ENCODE measurements at places on chromosomes 5 and 9.

DNA sequence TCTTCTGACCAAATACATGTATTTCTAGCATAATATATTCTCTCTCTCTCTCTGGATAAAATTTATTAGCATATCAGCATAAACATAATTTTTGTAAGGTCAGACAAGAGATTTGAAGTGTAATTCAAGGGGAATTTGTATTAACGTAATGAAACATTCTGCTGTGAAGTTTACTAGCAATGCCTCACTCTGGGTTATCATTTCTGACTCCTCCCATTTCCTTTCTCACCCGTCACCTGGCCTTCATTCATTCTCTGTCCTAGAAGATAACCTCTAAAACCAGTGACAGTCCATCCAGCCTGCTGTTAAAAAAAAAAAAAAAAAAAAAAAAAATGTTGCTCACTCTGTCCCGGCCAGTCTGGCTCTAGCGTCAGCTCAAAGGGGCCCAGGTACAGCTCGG lies 27.1 kb downstream of the GRAMD2B start:
- no peak for DNase-seq

DNA sequence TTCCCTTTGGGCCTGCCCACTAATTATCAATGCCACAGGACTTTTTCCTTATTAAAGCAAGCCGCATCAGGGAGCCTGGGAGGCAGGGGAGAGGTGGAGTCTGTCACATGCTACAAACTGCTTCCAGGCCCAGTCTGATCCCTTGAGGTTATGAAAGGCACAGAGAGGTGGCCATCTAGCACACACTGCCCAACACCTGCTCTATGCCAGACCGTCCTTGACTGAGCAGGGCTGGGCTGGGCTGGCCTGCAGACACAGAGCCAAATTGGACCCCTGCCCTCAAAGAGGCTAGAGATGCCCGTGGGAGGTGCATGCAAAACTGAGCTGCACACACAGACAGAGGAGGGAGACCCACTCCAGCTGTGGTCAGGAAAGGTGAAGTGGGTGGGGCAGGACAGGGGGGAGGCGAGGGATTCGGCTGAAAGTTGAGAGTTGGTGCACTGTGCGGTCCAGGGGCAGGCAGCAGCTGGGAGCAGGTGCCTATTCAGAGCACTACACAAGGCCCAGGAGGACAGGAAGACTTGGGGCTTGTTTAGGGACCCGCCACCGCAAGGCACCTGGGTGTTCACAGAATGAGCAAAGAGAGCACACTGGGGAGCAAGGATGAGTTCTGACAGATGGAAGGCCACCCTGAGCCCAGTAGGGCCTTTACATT lies 36.4 kb upstream of the TCF7 start:
- DNase-seq: no peak

DNA sequence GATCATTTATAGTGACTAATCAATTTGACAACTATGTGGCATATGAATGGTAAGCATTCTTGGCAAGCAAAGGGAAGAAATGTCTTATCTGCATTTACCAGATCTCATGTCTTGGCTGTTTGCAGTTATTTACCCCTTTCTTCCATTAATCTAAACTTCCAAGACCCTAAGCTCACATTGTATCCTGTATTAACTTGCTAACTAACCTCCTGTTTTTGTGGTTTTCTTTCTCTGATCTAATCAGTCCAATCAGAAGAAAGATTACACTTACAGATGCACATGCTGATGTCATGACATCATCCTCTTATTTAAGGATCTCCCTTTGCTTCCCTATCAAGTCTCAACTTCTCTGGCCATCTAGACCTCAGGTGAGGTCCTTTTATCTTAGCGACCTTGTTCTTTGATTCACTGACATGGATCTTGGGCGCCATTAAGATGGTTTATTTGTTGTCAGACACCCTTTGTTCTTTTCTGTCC lies 95.5 kb downstream of the F2RL2 start:
- no peak for DNase-seq

GRCh38 chr9:127754099-127755060 lies 19.3 kb upstream of the TOR2A start:
- no peak for DNase-seq

- no peak for DNase-seq
These were observed 38.0 kb upstream of the UBTD2 start for GRCh38 chr5:172321593-172321992.

DNA sequence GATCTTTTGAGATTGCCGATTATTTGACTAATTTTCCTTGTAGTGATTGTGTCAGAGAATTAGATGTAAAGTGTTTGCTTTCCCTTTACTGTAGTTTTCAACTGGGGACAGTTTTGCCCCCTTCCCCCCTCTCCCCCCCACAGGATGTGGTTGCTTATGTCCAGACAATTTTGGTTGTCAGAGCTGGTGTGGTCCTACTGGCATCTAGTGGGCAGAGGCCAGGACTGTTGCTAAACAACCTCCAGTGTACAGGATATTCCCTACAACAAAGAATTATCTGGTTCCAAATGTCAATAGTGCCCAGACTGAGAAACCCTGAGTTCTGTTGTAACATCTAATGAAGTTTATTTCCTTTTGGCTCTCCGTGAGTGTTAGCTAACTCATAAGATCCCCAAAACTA lies 20.0 kb downstream of the TMEFF1 start:
- DNase-seq: peak; percentile 41

DNA sequence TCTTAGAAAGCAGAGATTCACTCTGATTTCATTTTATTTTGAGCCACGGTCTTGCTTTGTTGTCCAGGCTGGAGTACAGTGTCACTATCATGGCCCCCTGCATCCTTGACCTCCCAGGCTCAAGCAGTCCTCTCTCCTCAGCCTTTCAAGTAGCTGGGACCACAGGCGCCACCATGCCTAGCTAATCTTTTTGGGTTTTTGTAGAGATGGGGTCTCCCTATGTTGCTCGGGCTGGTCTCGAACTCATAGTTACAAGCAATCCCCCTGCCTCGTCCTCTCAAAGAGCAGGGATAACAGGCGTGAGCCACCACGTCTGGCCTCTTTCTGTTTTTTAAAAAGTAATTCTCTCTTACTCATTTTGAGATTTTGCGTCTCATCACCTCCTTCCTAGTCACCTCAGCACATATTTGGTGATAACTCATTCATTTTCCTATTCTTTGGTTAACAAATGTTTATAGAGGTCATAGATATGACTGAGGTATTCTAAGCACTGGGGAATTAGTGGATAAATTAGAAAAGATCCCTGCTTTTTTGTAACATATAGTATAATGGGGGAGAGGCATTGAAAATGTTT lies 10.8 kb upstream of the DCP2 start:
- no peak for DNase-seq

DNA sequence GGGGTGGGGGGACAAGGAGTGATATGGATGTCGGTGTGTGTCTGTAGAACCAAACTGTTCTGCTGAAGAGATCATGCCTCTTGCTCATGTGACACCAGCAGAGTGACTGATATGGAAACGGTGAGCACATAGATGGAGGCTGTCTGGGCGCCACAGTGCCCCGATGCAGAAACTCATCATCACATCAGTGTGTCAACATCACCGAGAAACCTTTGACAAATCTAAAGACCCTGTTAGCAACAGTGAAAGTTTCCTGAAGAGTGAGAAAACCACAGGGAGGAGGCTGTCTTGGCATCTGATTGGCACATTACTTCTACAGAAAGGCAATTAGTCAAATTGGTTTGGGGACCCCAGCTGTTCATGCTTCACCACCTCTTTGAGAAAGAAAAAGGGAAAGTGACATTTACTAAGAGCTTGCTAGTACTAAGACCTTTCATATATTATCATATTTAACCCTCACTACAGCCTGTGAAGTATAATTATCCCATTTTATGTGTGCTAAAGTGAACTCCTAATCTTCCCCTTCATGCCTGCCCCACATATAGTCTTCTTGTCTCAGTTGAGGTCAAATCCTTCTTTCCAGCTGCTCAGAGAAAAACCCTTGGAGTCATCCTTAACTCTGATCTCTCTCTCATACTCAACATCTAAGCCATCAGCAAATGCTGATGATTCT lies 25.6 kb downstream of the CSF2 start:
- DNase-seq: no peak

DNA sequence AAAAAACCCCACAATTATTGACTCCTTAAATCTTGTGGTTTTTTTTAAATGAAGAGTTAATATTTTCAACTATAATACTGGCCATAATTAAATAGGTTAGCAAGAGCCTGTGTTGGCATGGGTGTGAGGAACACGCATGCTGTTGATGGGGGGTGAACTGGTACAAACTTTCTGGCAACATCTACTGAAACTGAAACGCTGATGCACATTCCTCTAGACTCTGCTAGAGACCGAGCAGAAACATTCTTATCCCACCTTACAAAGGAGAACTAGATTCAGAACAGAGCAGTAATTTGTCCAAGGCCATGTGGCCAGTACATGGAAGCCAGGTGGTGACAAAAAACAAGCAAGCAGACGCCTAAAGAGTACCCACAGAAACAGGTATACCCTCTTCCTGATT lies 2.4 kb downstream of the BICD2 start:
- DNase-seq: no peak

GRCh38 chr9:74331607-74332006 lies 165.5 kb upstream of the RORB start:
- DNase-seq: no peak

GRCh38 chr9:93064392-93065134 lies 6.1 kb downstream of the SUSD3 start:
- DNase-seq: no peak

DNA sequence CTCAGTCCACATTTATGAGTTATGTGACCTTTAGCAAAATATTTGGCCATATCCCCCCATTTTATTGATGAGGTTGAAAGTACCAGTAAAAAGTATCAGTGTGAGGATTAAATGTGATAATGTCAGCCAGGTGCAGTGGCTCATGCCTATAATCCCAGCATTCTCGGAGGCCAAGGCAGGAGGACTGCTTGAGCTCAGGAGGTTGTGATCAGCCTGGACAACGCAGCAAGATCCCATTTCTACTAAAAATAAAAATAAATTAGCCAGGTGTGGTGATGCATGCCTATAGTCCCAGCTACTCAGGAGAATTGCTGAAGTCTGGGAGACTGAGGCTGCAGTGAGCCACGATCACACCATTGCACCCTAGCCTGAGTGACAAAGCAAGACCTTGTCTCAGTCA lies 71.2 kb downstream of the GRAMD2B start:
- no peak for DNase-seq

GRCh38 chr9:95085861-95086563 lies 231.5 kb downstream of the FANCC start:
- DNase-seq: no peak

DNA sequence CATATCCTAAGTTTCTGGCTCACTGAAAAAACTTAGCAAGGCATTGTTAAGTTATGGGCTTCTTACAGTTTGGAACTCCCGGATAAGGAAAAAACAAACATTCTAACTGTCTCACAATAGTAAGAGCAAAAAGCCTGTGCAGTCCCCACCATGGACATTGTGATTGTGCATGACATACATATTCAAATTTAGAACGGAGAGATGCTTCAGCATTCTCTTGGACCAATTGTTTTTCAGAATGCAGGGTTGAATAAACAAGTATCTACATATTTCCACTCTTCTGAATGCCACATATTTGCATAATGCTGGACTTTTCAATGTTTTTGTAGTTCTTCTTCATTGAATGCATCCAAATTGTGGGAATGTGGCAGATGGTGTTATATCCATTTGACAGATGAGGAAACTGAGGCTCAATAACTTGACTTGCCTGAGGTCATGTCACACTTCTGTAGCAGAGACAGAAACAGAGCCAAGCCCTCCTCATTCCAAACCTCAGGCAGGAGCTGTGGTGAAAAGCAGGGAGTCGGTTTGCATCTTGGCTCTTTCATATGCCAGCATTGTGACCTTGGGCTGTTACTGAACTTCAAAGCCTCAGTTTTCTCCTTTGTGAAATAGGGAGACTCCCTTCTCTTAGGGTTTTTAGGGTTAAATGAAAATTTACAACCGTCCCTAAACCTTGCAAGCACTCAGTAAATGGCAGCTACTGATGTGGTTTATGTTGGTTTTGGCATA lies 95.1 kb downstream of the IQGAP2 start:
- no peak for DNase-seq

- peak; percentile 20 for DNase-seq
These were observed 71.5 kb downstream of the DAP start for GRCh38 chr5:10689391-10690081.

DNA sequence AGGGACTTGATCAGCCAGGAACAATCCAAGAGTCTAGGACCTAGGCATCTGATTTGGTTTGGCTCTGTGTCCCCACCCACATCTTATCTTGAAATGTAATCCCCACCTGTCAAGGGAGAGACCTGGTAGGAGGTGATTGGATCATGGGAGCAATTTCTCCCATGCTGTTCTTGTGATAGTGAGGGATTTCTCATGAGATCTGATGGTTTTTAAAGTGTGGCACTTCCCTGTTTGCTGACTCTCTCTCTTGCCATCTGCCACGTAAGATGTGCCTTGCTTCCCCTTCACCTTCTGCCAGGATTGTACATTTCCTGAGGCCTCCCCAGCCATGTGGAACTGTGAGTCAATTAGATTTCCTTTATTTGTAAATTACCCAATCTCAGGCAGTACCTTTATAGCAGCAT lies 201.7 kb upstream of the ACTBL2 start:
- no peak for DNase-seq

- no peak for DNase-seq
These were observed 98.1 kb upstream of the ERBIN start for GRCh38 chr5:65828022-65828896.

GRCh38 chr5:160054047-160054446 lies 45.1 kb downstream of the TTC1 start:
- DNase-seq: no peak

- DNase-seq: no peak
These were observed 93.3 kb downstream of the LIFR start for GRCh38 chr5:38462976-38463633.

DNA sequence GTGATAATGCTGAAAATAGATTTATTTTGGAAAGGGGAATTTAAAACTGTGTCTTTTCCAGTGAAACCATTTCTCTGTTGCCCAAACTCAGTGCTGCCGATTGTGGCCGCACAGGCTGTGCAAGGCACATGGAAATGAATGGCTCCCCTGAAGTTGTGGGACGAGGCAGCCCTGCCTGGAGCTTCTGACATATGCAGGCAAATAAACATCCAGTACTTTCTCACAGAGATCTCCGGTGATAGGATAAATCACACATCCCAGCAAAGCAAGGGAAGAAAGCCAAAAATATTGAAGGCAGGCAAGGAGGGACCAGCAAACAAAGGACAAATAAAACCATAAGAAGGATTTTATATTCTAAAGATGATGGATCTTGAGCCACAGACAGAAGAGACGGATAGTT lies 464.5 kb downstream of the MTRR start:
- DNase-seq: no peak

DNA sequence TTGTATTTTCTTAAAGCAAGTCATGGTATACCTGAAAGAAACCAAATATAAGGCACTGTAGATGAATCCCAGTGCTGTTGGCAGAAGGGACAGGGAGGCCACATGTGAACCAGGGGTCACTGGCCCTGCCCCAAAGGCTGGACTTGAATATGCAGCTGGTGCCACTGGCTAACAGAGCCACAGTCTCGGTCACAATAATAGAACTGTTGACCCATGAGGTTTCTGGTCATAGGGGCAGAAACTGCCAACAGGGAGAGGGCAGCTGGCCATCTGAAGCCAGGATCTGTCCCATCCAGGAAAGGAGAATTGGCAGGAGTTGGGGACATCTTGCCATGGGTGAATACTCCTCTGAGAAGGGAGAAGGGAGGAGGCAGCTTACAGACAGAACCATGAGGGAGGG lies 31.9 kb downstream of the PALM2AKAP2 start:
- no peak for DNase-seq

All from SW 1271 (cell line).